GM23248 (cell line): ENCODE measurements at places on chromosomes 7 and 10. TPM values are rescaled to one million over a fixed set of nuclear protein-coding genes. Genes with fewer than 3 reads are reported as not detected.

DNA sequence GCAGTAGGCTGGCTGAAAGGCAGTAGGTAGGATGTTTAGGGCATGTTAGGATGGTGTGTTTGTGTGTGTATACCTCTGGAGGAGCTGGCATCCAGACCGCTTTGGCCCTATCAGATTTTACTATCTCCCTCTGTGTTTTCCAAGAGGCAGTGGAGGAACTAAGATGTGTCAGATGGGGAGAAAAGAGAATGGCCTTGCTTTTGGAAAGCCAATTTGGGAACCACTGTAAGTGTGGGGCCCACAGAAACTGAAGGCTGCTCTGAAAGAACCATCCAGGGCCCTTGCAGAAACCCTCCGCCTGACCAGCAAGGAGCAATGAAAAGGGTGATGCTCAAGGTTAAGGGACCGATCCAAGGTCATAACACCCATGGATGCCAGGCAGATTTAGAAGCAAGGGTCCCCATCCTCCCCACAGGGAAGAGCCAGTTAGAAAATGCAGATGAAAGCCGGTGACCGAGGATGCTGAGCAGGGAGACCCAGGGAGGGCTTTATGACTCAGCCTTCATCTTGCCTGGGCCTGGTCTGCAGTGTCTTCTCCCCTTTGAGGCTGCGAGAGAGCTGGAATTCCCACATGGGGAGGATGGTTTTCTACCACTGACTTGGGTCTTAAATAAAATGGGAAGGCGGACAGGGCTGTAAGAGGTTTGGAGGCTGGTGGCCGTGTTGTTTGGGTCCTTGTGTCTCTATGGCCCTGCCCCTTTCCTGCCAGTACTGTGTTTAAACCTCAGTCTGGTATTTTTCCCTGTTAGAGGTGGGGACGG, 275.8 kb downstream of the LRMDA start:
- H3K4me3 ChIP-seq = no peak overlapping the region
- H3K4me1 ChIP-seq = no peaks in the 10 kb centered on the region
- H3K36me3 ChIP-seq = no peaks in the 10 kb centered on the region
- peaks cover 7% of the 10 kb centered on the region; the same call in 1 of the 2 replicates for H3K27me3 ChIP-seq
- no peak for DNase-seq

- H3K27me3 ChIP-seq = 0 out of 2 replicates have a peak, but pooled peaks cover 12% of the 10 kb centered on the region
- no peaks in the 10 kb centered on the region for H3K36me3 ChIP-seq
- H3K4me3 ChIP-seq = no peak overlapping the region
- H3K4me1 ChIP-seq = no peaks in the 10 kb centered on the region
- no peak overlapping the region for H3K27ac ChIP-seq
Measured at GRCh38 chr10:127570036-127570435, 20.9 kb downstream of the NPS start.

DNA sequence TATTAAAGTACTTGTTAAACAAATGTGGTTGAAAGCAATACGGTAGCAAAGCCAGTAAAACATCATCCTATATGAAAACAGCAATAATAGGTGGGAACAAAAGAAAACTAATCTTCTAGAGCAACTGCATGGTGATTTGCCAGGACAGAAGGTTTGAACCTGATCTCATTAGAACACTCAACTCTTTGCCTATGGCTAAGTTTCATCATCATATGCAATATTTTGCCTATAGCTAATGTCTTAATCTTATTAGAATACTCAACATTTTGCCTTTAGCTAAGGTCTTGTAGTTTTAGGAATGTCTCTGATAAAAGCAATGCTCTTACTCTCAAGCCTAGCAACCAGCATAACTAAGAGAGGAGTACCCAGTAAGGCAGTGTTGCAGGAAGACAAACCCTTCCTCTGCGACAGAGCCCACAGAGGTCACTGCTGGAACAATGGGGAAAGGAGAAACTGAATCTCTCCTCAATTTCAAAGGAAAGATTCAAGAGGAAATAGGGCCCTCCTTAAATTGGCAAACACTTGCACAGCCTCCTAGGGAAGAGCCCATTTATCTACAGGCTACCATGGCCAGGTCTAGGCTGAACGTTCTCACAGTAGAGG, 38.3 kb downstream of the CADPS2 start:
- no peak overlapping the region for H3K27ac ChIP-seq
- H3K4me3 ChIP-seq = no peak overlapping the region
- DNase-seq = no peak
- H3K27me3 ChIP-seq = no peaks in the 10 kb centered on the region
- H3K36me3 ChIP-seq = no peaks in the 10 kb centered on the region

DNA sequence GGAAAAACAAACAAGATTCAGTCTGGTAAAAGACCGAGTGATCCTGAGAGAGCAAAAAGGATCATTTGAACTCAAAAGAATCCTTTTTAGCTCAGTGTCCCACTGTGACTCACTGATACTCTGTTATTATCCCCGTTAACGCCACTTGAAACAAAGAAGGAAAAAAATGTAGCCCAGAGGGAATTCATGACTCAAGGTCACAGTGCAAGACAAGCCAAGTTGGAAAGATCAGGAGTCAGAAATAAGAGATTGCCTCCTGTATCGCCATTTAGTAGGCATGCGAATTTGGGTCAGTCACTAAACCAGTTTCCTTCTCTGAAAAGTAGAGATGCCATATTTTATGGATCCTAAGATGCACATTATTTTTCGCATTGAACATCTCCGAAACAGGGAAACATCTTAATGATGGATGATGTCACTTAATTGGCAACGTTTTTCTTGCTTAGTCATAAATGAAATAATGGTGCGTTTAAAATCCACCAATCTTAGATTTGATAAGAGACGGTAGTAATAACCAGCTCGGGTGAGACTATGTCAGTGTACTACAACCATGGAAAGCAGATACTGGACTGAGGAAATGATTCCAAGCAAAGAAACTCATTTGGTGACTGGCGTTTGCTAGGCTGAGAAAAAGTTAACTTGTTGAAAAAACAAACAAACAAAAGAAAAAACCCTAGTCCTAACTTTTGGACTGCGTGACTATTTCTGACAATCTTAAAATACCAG, 502.0 kb upstream of the CELF2 start:
- H3K4me3 ChIP-seq = peak overlapping the region; percentile 41
- no peaks in the 10 kb centered on the region for H3K27me3 ChIP-seq
- peaks cover 11% of the 10 kb centered on the region for H3K4me1 ChIP-seq
- H3K27ac ChIP-seq = no peak overlapping the region
- DNase-seq = peak; percentile 53

GRCh38 chr7:101957744-101958525, 140.5 kb downstream of the CUX1 start:
- no peak overlapping the region for H3K27ac ChIP-seq
- no peak overlapping the region for H3K4me3 ChIP-seq
- peaks cover 15% of the 10 kb centered on the region for H3K4me1 ChIP-seq
- H3K36me3 ChIP-seq = no peaks in the 10 kb centered on the region

GRCh38 chr7:46955531-46955930, 626.4 kb downstream of the TNS3 start:
- no peaks in the 10 kb centered on the region for H3K36me3 ChIP-seq
- H3K27ac ChIP-seq = no peak overlapping the region
- no peaks in the 10 kb centered on the region for H3K4me1 ChIP-seq
- DNase-seq = no peak
- H3K27me3 ChIP-seq = no peaks in the 10 kb centered on the region

- DNase-seq = no peak
- no peaks in the 10 kb centered on the region; the same call in 1 of the 2 replicates for H3K36me3 ChIP-seq
- H3K4me3 ChIP-seq = no peak overlapping the region
- H3K27me3 ChIP-seq = no peaks in the 10 kb centered on the region
Measured at GRCh38 chr10:391847-392704, 256.8 kb downstream of the ZMYND11 start.

DNA sequence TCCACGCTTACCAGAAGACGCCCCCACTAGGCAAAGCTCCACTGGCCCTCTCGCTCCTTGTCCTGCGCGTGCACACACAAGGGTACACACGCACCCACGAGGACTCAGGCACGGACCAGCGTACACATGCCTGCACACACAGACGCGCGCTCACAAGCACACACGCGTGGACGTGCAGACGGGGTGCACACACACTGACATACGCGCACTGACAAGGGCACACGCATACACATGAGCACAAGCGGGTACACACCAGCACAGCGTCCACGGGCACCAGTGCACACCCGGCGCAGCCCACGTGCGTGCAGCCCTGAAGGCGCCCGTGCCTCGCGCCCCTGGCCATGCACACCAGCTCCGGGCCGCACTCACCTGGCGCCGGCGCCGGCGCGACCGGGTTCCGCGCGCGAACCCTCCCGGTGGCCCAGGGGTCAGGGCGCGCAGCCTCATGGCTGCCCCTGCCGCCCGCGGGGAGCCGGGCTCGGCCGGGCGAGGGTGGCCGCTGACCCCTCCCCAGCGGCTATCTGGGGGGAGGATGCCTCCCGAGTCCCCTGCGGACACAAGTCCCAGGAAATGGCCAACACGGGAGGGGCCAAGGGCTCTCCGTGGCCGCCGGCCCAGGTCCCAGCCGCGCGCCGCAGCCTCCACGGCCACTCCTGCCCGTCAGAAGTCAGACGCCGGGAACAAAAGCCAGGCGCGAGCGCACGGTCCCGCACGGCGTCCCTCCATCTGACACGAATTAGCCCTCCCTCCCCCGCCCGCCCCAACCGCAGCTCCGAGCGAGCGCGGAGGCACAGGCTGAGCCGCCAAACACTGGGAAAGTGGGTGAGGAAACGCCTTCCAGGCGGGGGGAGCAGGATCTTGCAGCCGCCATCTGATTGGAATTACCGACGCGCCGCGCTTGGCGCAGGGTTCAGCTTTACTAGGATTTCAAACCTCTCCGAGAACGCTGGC, 45.0 kb downstream of the TNS3 start:
- DNase-seq = peak; percentile 87
- peak overlapping the region; percentile 53 for H3K27ac ChIP-seq
- H3K36me3 ChIP-seq = no peaks in the 10 kb centered on the region
- H3K4me1 ChIP-seq = peaks cover 32% of the 10 kb centered on the region

DNA sequence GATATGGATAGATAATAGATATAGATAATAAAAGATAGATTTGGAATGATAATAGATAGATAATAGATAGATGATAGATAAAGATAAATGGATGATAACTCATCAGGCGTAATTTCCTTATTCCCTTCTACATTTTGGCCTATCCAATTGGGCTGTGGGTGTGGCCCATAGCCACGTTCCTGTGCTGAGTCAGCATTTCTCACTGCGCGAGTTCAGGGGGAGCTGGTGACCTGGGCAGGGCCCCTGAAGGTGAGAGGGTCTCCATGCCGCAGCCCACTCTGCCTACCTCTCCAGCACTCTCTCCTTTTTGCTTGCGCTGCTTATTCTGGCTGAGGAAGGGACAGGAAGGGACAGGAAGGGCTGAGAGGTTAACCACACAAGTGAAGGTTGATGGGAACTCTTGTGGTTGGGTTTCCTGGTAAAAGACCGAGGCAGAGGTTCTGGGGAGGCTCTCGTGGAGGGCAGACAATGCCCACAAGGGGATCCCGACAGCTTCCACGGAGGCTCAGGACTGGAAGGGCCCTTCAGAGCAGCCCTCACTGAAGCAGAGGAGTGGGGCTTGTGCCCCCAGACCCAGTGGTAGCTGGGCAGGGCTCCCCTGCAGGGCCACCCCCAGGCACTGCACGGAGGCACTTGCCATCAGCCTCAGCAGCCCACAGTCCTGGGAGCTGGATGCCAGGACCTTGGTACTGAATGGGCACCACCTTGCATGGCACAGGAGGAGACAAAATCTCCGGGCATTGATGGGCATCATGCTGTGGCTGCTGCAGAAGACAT, 247.3 kb upstream of the PITRM1 start:
- H3K4me3 ChIP-seq = no peak overlapping the region
- no peaks in the 10 kb centered on the region for H3K4me1 ChIP-seq
- H3K27ac ChIP-seq = no peak overlapping the region
- H3K27me3 ChIP-seq = no peaks in the 10 kb centered on the region
- H3K36me3 ChIP-seq = no peaks in the 10 kb centered on the region

DNA sequence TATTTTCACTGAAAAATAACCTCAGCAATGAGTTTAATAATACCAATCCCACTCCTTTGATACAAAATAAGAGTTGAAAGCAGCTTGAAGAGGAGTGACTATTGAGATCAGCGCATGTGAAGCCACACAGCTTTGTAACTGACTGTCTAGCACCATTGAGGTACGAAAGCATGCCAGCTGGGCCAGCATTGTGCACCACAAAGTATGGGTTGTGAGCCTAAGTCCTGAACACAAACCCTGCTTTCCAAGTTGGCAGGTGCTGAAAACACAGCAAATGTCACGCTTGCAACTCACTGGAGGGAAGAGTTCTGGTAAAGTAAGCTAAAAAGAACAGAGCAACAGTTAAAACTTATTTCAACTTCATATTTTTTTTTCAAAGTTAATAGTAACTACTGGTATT, 4.0 kb upstream of the FAM53B start:
- no peak overlapping the region for H3K4me3 ChIP-seq
- peak; percentile 16 for DNase-seq
- peaks cover 12% of the 10 kb centered on the region; the same call in 1 of the 2 replicates for H3K36me3 ChIP-seq
- no peak overlapping the region for H3K27ac ChIP-seq
- no peaks in the 10 kb centered on the region for H3K27me3 ChIP-seq
- H3K4me1 ChIP-seq = peaks cover 18% of the 10 kb centered on the region

Gene NME8
- not detected in 2 replicates for total RNA-seq

Gene MEST
- total RNA-seq = 7.5 and 12.6 TPM in 2 replicates
